ENCODE measurements at places on chromosomes 13 and 19.

DNA sequence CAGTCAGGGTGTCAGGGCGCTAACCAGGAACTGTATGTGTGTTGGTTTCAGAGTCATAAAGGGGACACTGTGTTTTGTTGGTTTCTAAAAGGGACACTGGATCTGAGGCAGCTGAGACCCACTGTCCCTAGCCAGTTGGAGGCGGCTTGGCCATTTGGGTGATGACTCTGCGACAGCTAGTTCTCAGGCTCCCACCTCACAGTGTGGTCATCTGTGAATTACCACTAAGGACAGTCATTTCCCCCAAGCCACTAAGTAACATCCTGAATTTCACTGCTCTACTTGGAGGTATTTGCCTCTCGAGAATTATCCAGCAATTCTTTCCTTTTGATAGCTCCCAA is 51.5 kb downstream of the EPS15L1 start:
- no peak for DNase-seq

- DNase-seq, result no peak
These were observed 14.3 kb upstream of the ZNF554 start for GRCh38 chr19:2805261-2805900.

DNA sequence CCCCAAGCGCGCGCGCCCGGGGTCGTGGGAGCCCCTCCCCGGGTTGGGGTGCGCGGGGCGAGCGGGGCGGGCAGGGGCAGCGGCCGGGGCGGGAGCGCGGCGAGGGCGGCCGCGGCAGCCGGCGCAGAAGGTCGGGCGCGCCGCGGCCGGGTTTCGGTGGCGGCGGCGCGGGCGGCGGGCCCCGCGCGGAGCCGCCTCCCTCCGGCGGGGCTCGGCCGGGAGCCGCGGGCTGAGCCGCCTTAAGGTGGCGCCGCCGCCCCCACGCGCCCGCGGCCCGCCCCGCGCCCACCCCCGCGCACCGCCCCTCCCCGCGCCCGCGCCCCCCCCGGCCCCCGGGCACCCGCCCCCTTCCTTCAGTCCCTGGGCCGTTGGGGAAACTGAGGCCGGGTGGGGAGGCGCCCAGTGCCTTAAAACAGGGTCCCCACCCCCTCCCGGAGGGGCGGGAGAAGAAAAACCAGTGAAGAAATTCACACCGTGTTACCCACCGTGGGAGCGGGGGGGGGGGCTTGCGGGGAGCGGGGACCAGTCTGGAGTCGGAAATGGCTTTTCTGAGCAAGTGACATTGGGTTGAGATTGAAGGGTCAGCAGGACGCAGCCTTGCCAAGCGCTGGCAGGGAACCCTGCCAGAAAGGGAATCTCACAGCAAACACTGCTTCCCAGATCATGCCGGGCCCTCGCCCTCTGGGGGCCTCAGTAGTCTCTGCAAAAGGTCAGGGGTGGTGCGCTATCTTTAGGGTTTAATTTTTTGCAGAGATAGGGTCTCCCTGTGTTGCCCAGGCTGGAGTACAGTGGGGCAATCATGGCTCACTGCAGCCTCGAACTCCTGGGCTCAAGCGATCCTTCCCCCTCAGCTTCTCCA is at the start of gene TLE2:
Gene TLE2, minus strand, starts transcription at position 216 of the 859 bp plus-strand sequence. CDS start 376 bp downstream, outside the sequence.
- DNase-seq, result no peak

DNA sequence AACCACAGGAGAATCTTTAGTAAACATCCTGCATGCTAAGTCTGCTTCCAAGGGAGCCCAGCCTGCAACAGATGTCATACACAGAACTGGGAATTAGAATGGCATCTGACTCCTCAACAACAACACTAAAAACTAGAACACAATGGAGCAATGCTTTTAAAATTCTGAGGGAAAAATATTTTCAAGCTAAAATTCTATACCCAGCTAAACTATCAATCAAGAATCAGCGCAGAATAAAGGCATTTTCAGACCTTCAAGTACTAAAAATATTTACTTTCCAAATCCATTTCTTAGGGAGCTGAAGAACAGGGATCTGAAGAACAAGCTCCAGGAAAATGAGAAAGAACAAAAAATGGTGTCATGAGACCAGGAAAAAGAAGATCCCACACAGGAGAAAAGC is 46.9 kb upstream of the CHST8 start:
- DNase-seq, result no peak

DNA sequence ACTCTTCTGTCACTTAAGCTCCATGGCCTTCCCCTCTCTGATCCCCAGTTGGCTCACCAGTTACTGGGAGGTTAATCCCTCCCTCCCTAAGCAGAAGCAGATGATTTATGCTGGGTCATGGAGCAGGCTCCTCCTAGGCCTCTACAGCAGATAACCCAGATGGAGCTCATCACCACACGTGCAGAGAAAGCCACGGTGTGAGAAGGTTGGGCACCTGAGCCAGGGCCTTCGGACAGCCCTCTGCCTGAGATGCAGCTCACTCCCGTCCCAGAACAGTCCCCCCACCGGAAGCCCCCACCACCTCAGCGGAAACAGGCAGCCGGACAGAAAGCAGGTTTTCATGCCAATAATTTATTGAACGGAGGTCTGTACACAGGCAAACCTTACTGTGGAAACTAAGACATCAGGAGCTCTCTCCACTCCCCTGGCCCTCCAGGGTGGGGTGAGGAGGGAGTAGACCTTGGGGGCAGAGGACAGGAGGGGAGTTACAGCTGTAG is 9.8 kb downstream of the ZNF526 start:
- no peak for DNase-seq

DNA sequence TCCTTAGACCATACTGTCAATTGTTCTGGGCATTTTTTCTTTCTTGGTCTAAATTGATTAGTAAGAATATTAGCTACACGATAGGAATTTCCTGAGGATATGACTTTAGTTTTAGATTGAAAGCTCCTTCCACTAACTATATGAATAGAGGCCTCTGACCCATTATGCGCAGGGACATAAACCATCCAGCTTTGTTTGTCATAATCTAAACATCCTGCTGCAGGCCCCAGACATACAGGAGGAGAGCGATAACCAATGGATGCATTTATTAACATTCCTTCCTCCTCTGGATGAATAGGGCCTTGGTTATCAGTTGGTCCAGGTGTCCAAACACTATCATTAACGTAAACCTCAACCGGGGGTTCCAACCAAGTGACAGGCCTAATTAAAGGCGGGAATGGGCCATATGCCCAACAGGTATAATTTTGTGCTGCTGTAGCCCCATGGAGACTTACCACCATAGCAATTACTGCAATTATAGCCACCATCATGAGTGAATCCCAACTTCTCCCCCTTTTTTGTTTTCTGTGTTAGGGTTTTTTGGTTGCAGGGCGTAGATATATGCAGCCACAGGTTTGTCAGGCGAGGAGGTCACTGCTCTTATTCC is 32.6 kb downstream of the CLEC4M start:
- DNase-seq, result no peak

- DNase-seq, result no peak
These were observed 55.4 kb upstream of the ADGRE5 start for GRCh38 chr19:14325863-14326262.

DNA sequence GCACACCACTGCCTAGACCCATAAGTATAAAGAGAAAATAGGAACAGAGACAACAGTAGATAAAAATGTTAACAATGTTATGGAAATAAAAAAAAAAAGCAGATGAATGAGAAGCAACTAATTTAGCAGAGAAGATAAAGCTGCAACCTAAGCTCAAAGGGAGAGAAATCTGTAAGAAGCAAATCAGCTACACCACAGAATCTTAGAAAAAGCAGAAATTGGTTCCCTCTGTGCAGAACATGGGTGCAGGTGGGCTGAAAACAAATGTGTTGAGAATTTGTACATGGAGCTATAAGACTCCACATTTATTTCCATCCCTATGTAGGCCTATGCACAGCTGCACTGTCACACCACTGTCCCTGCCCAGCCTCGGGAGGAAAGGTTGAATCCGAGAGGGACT is 44.8 kb upstream of the KATNAL1 start:
- DNase-seq, result no peak

DNA sequence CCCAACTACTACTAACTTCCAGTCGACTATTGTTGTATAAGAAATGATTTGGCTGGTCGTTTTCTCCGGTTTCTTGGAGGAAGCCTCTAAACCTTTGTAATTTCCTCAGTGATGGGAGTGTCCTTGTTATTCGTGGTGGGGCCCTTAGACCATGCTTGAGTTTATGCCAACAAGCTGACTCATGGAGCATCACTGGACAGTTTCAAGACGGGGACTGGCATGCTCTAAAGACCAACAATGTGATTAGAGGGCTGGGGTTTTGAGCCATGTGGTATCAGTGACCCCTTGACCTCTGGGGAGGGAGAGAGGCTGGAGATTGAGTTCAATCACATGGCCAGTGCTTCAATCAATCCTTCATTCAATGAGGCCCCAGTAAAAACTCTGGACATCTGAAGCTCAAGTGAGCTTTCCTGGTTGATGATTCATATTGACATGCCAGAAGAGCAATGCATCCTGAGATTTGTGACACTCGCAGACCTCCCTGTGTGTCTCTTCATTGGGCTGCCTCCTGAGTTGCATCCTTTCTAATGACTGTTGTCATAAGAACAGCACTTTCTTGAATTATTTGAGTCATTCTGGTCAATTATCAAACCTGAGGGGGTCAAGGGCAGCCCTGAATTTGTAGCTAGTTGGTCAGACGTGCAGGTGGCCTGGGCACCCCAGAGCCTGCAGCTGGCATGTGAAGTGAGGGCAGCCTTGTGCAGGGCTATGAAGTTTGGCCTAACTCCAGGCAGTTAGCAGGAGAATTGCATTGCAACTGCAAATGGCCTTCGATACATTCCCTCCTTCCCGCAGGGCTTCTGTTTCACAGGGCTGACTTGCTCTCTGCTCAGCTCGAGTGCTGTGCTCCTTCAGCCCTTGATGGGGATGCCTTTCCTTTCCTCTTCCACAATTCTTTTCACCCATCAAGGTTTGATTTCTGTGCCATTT is 246.5 kb downstream of the FGF9 start:
- no peak for DNase-seq

DNA sequence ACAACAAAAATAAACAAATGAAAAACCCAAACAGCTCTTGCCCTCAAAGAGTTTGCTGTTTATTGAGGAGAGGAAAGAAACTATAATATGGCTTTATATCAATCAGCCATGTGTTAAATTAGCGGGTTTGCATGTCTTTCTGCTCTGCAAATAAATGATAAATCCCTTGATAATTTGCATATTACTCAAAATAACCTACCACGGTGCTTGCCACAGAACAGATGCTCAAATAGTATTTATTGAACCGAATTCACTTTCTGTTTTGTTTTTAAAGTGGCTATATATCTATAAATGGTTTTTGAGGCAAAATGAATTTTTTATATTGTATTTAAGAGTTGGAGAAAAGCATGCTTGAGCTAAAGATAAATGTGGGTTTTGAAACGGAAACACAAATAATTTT is 428.1 kb downstream of the ITGBL1 start:
- no peak for DNase-seq

GRCh38 chr13:110680852-110681251 is 25.1 kb downstream of the CARS2 start:
- no peak for DNase-seq

- DNase-seq, result no peak
These were observed 25.2 kb upstream of the ATP11A start for GRCh38 chr13:112664501-112665203.

DNA sequence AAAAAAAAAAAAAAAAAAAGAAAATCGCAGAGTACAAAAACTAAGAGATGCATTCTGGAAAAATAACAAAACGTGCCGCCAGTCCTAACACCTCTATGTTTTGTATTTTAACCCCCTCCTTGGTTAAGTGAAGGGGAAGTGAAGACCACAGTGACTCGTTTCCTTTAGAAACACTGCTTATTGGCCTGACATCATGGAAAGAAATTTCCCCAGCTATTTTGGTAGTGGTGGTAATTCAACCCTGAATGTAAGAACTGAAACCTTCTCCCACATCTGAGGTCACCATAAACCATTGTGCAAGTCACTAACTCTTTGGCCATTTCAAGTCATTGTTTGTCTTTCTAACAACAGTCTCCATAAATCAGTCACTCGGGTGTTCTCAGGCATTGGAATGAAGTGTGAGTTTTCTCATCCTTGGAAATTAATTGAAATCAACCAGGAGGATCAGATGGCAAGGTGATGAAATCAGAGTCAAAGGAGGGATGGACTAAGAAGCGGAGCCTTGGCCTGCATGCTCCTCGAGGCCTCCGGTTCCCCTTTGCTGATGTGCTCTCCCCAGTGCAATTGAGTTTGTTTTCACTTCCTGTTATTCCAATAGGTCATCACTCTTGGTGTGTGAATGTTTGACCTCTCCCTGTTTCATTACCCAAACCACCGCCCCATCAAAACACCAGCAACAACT is 443.9 kb downstream of the FGF9 start:
- DNase-seq, result no peak

GRCh38 chr13:33235078-33235477 is 50.5 kb downstream of the STARD13 start:
- no peak for DNase-seq

DNA sequence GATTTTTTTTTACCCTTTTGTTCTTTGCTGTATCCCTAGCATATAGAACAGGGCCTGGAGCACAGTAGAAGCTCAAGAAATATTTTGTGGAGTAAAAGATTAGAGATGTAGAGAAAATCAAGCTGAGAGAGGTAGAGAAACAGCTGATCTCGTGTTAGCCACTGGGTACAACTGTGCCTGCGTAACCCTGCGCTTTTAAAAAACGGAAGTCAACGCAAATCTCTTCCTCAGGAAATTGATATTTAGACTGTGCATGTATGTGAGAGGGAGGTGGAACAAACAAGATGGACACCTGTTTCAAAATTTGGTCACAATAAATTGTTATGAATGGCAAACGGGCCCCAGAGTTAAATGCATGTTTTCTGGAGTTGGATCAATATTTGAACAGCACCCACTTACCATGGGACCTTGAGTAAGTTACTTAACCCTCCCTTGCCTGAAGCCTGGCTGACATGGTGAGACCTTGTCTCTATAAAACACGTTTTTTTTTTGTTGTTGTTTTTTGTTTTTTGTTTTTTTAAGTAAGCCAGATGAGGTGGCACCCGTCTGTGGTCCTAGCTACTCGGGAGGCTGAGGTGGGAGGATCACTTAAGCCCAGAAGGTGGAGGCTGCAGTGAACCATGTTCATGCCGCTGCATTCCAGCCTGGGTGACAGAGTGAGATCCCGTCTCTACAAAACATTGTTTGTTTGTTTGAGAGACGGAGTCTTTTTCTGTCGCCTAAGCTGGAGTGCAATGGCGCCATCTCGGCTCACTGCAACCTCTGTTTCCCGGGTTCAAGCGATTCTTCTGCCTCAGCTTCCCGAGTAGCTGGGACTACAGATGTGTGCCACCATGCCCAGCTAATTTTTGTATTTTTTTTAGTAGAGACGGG is 3.3 kb upstream of the EPOR start:
- no peak for DNase-seq

GRCh38 chr19:18271433-18271841 is 2.8 kb downstream of the IQCN start:
- DNase-seq, result no peak

DNA sequence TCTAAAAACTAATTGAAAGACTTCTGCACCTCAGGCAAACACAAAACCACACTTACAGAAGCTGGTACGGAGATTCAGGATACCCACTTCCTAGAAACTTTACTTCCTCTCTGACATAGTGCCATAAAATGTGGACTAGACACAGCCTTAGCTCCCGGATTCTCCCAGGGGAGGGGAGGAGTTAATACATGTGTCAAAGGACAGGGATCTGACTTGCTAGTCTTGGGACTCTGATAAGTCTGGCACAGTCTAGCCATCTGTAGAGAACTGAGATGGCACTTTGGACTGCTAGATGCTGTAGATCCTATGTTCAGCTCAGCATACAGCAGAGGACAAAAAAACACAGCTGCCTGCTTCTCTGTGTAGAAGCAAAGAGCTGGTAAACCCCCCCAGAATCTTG is 769.8 kb upstream of the MIR17HG start:
- DNase-seq, result no peak

GRCh38 chr13:111121506-111121905 is 6.4 kb downstream of the ARHGEF7 start:
- no peak for DNase-seq

GRCh38 chr13:91660076-91660415 is 261.6 kb downstream of the GPC5 start:
- no peak for DNase-seq
